AG10803 (cell line): ENCODE measurements at places on chromosomes 12 and 14.

- peak; percentile 67 for DNase-seq
Measured at GRCh38 chr12:27965966-27966365, 6.6 kb downstream of the PTHLH start.

DNA sequence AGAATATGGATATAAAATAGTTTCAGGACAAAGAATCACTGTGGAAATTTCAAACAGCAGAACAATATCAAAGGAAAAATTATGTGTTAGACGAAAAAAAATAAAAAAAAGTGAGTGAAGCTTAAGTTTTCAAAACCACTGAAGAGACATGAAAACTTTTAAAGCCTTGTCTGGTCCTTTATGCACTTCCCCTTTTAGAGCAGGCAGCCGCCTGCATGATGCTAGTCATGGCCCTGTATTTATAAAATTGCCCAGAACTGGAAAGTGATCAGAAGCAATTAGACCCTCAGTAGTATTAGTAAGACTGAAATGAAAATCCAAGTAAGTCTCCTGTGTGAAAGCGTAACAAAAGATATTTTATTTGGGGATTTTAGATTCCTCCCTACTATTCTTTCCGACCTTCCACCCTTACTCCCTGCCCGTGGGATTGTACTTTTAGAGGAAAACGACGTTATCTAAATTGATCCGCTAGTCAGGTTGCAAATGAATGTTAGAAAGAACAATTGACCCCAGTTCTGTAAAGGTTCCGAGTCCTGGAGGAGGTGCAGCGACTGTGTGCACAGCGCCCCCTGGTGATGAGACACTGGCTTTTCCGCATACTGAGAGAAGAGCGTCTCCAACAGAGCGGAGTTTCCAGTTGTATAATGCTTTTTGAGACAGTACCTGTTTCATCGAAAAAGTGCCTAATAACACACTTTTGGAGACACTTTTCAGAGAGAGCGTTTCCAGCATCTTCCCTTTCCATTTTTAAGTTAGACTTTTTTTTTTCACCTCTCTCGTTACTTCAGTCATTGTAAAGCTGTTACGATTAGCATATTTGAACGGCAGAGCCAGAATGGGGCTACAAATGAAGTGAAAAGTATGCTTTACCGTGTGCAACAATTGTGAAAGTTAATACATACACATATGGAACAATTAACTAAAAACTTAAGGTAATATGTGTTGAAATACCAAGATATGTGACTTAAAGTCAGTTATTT lies 12.4 kb downstream of the MGST1 start:
- peak; percentile 43 for DNase-seq

GRCh38 chr12:52603314-52603713 lies 2.1 kb upstream of the KRT72 start:
- peak; percentile 2 for DNase-seq

DNA sequence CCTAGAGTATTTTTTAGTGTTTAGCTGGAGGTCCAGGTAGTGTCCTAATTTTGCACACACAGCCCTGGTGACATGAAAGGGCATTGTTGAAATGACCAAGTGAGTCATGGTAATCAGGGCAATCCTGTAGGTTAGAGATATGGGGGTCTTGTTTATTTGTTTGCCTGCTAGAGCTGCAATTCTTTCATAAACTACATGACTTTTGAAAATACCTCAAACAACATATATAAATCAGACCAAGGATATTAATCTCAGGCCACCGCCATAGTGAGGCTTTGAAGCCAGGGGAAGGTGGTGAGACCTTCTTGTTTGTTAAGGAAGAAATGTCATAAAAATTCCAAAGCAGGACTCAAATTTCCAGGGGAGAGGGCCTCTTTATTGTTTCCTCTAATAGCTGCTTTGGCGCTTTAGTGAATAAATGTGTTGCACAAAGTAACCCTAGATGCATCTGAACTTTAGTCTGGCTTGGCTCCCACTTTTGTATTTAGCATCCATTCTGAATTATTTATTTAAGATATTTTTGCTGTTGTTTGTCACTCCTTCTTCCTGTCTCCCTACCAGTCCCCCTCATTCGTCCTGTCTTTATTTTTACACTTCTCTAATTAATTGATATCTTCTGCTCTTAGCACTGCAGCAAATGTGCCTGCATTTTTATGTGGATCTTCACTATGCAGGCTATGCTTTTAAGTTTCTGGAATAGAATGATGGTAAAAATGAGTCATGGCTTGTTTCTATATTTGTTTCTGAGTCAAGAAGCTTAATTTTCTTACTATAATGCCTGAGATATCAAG lies 430.3 kb downstream of the RAD51B start:
- peak; percentile 71 for DNase-seq

- DNase-seq: no peak
Measured at GRCh38 chr12:89821896-89822295, 113.3 kb upstream of the ATP2B1 start.

DNA sequence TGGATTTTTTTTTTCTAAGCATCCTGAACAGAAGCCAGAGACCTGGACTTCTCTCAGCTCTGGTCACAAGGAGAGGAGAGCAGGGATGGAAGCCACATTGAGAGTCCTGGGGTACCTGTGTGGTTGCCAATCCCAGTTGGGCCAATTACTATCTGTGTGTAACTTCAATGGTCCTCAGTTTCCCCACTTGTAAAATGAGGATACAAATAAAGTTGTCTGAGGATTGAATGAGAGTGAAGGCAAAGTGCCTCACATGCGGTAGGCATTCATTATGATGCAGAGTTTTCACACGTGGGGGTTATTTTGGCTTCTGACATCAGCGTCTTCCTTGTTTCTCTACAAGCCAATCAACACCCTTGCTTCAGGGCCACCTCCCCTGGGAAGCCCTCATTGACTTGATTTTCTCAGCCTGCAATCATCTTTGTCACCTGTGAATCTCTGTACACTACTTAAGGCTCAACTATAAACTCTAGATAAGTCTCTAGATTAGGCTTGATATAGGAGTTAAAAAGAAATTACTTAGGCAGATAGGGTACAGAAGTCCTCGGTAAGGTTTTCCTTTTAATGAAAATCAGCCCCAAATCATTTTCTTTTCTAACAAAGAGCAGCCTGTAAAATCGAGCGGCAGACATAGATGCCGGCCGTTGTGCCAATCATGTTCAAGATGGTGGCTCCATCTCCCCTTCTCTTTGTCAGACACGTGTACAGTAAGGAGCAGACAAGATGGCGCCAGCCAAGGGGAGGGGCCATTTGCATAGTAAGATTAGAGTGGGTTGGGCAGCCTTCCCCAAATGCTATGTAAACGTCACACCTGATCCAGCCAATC lies 37.8 kb upstream of the FICD start:
- no peak for DNase-seq

GRCh38 chr12:58342736-58343135 lies 401.4 kb downstream of the ATP23 start:
- DNase-seq: no peak

- no peak for DNase-seq
Measured at GRCh38 chr12:44088647-44089046, 252.8 kb downstream of the TMEM117 start.

- DNase-seq: peak; percentile 97
Measured at GRCh38 chr12:62683776-62684569, 217.3 kb downstream of the MON2 start.
